ENCODE measurements at places on chromosomes 13 and 19. TPM values are rescaled to one million over a fixed set of nuclear protein-coding genes. Genes with fewer than 3 reads are reported as not detected.

DNA sequence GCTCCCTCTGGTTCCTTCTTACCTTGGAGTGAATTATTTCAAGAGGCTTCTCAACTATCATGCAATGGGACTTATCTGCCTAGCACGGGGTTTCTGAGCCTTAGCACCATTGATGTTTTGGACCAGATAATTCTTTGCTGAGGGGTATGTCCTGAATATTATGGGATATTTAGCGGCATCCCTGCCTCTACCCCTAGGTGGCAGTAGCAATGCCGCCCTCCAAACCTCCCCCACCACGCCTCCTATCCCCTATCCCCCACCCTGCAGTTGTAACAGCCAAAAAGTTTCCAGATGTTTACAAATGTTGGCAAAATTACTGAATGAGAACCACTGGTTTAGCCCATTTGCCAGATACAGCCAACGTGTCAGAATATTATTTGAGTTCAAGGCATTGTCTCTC, 125.5 kb downstream of the POSTN start:
- no peaks in the 10 kb centered on the region for H3K36me3 ChIP-seq
- H3K27ac ChIP-seq, result no peak overlapping the region
- peaks cover 35% of the 10 kb centered on the region for H3K27me3 ChIP-seq
- no peak overlapping the region for H3K4me3 ChIP-seq
- peak; percentile 53 for DNase-seq

GRCh38 chr19:34135054-34135800, 37.1 kb upstream of the LSM14A start:
- peak overlapping the region; percentile 98 for H3K27ac ChIP-seq
- peaks cover 4% of the 10 kb centered on the region for H3K4me1 ChIP-seq

DNA sequence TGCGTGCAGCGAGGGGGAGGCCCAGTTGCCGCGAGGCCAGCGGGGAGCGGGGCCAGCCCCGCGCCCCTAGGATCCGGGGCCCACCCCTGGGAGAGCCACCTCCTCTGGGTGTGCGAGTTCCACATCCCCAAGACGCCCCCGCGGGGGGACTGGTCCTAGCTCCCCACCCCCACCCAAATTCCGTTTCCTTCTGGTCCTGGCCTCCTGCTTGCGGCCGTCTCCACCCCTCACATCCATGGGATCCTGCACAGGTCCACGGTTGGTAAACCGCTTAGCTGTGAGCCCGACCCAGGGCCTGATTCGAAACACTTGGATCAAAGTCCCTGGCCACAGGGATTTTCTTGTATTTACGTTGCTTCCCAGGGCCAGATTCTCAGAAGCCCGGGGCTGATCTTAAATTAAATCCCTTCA, 324 bp upstream of the FBXO17 start:
- DNase-seq, result peak; percentile 29
- peak overlapping the region; percentile 97 for H3K4me3 ChIP-seq
- peaks cover 15% of the 10 kb centered on the region for H3K4me1 ChIP-seq
- peaks cover 5% of the 10 kb centered on the region for H3K27me3 ChIP-seq
- peaks cover 13% of the 10 kb centered on the region for H3K36me3 ChIP-seq

DNA sequence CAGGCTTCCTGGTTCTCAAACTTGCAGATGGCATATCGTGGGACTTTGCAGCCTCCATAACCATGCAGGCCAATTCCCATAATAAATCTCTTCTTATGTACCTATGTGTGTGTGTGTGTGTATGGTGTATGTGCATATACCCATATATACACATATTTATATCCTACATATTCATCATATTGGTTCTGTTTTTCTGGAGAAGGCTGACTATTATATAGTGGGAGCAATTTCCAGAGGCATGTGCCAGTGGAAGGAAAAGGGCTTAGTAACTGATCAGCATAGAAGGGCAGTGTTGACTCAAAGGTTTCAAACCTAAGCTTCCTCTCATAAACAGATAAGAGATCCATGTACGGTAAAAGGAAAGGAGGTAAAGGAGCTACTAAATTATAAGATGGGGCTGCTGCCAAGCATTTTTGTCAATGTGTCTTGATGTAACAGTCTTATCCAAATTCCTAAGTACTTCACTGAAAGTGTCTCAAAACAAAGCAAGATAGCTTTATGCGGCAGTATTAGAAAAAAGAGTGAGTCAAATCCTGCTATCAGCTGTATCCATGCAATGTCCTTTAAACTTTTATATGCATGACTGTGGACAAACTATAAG, 432.1 kb downstream of the TBC1D4 start:
- H3K4me1 ChIP-seq, result peaks cover 6% of the 10 kb centered on the region
- no peak overlapping the region for H3K4me3 ChIP-seq
- DNase-seq, result no peak
- peaks cover 2% of the 10 kb centered on the region for H3K27me3 ChIP-seq
- no peak overlapping the region for H3K27ac ChIP-seq

DNA sequence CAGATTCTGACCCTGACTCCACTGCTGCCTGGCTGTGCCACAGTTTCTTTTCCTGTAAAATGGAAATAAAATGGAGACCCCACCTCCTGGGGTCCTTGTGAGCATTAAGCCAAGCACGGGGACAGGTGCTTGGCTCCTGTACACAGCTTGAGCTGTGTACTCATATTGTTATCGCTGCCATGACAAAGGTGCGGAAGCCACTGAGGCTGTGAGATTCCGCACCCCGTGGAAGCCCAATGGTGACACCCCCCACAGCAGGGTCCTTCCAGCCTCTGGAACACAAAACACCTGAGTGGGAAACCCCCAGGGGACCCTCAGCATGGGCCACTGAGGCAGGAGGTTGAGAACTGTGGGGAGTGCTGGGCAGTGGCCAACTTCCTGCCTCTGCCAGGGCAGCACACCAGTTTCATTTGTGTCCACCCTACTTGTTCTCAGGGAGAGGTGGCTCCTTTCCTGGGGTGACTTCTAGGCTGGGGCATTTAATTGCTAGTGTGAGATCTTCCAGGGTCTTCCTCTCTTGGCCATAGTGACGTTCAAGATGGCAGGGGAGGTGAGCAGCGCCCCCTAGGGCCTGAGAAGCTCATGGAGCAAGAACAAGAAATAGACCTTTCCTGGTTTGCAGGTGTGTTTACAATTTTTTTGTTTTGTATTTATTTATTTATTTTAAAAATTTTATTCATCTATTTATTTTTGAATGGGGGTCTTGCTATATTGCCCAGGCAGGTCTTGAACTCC, 5.4 kb upstream of the JSRP1 start:
- H3K36me3 ChIP-seq, result no peaks in the 10 kb centered on the region
- peak; percentile 74 for DNase-seq
- 0 out of 2 replicates have a peak, but pooled peaks cover 2% of the 10 kb centered on the region for H3K4me1 ChIP-seq
- no peak overlapping the region for H3K4me3 ChIP-seq

The TPP2 gene
- total RNA-seq, result 57.5 TPM

The ATP7B gene
- 11.8 TPM for total RNA-seq

GRCh38 chr13:100789481-100789880, 114.9 kb upstream of the TMTC4 start:
- H3K36me3 ChIP-seq, result peaks cover 44% of the 10 kb centered on the region
- no peak overlapping the region for H3K4me3 ChIP-seq
- H3K27ac ChIP-seq, result no peak overlapping the region
- peaks cover 11% of the 10 kb centered on the region for H3K27me3 ChIP-seq

DNA sequence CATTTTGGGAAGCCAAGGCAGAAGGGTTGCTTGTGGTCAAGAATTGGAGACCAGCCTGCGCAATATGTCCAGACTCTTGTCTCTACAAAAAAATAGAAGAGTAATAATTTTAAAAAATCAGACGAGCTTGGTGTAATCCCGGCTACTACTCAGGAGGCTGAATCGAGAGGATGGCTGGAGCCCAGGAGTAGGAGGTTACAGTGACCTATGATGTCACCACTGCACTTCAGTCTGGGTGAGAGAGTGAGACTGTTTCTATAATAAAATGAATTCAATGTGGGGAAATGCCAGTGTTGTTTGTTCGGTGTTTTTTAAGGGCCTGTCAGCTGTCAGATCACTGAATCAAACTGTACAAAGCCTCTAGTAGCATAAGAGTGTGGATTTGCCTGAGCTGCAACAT, 1.2 kb upstream of the FBXL3 start:
- no peak for DNase-seq
- peaks cover 32% of the 10 kb centered on the region for H3K4me1 ChIP-seq
- peak overlapping the region; percentile 87 for H3K4me3 ChIP-seq
- H3K27me3 ChIP-seq, result no peaks in the 10 kb centered on the region
- H3K36me3 ChIP-seq, result no peaks in the 10 kb centered on the region
- peak overlapping the region; percentile 47 for H3K27ac ChIP-seq

The KRTDAP gene
- total RNA-seq, result 3.2 TPM

GRCh38 chr19:33055718-33056117, 9.0 kb downstream of the RHPN2 start:
- DNase-seq, result no peak
- peaks cover 17% of the 10 kb centered on the region for H3K4me1 ChIP-seq
- no peaks in the 10 kb centered on the region for H3K27me3 ChIP-seq

- peaks cover 4% of the 10 kb centered on the region for H3K4me1 ChIP-seq
- DNase-seq, result no peak
- H3K27ac ChIP-seq, result no peak overlapping the region
- no peaks in the 10 kb centered on the region for H3K36me3 ChIP-seq
- no peak overlapping the region for H3K4me3 ChIP-seq
- no peaks in the 10 kb centered on the region for H3K27me3 ChIP-seq
These were observed 166.6 kb downstream of the NDFIP2 start for GRCh38 chr13:79647533-79647932.

- no peak for DNase-seq
- H3K27ac ChIP-seq, result peak overlapping the region; percentile 94
- H3K36me3 ChIP-seq, result no peaks in the 10 kb centered on the region
- no peaks in the 10 kb centered on the region for H3K27me3 ChIP-seq
- H3K4me1 ChIP-seq, result peaks cover 56% of the 10 kb centered on the region
- no peak overlapping the region for H3K4me3 ChIP-seq
These were observed 788.3 kb downstream of the UQCRFS1 start for GRCh38 chr19:28424662-28425045.

- peaks cover 39% of the 10 kb centered on the region for H3K27me3 ChIP-seq
- H3K27ac ChIP-seq, result no peak overlapping the region
- no peak for DNase-seq
- H3K4me1 ChIP-seq, result no peaks in the 10 kb centered on the region
- H3K4me3 ChIP-seq, result no peak overlapping the region
These were observed 2.1 kb upstream of the SYCN start for GRCh38 chr19:39206122-39206521.

The TRPC4 gene
- 5.0 TPM for total RNA-seq

DNA sequence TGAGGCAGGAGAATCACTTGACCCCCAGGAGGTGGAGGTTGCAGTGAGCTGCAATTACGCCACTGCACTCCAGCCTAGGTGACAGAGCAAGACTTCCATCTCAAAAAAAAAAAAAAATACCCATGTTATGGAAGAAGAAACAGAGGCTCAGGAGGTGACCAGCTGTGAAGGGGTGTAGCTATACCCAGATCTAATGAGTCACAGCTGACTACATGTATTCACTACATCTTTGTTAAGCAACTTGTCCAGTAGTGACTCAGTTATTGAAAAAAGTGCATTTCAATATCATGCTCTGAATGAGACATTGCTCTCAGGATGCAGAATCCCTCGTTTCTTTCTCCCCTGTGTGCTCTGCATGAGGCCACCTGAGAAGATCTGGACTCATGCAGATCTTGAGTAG, 16.1 kb upstream of the SPART start:
- H3K27ac ChIP-seq, result no peak overlapping the region
- H3K4me3 ChIP-seq, result no peak overlapping the region
- H3K4me1 ChIP-seq, result peaks cover 5% of the 10 kb centered on the region
- peaks cover 12% of the 10 kb centered on the region for H3K36me3 ChIP-seq

DNA sequence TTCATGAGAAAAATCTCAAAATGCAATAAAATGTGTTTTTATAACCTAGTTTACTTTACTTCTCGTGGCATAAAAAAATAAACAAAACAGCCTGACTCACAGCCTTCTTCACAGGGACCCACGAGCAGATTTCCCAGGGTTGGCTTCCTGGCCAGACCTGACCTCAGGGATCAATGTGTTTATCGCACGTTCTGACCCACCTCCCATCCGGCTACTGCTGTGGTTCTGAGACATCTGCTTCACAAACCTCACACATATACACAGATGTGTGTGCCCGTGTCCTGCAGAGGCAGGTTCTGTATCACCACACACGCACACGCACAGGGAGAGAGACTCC, 118.3 kb downstream of the COL4A2 start:
- H3K4me1 ChIP-seq, result no peaks in the 10 kb centered on the region
- no peak overlapping the region for H3K4me3 ChIP-seq
- H3K27ac ChIP-seq, result peak overlapping the region; percentile 30
- no peaks in the 10 kb centered on the region for H3K27me3 ChIP-seq
- no peak for DNase-seq
- H3K36me3 ChIP-seq, result peaks cover 6% of the 10 kb centered on the region

GRCh38 chr13:30360586-30360985, 53.2 kb upstream of the KATNAL1 start:
- H3K36me3 ChIP-seq, result no peaks in the 10 kb centered on the region
- no peak overlapping the region for H3K27ac ChIP-seq
- DNase-seq, result no peak
- peaks cover 28% of the 10 kb centered on the region for H3K4me1 ChIP-seq

DNA sequence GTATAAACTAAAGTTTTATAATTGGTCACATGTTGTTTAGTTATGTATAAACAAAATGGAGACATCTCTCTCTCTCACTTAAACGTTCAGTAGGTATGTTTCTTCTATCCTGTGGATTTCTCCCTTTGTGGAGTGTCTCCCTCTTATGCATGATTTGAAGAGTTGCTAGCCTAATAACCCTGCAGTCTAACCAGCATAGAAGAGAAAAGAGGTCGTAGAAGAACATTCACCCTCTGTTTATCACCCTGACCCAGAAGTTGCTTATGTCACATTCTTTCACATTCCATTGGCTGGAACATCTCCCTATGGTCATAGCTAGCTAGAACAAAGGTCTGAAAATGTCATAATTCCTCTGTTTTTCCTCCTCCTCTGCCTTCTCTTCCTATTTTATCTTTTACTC, 176.8 kb upstream of the PCDH20 start:
- DNase-seq, result no peak
- no peak overlapping the region for H3K27ac ChIP-seq
- no peaks in the 10 kb centered on the region for H3K4me1 ChIP-seq
- H3K27me3 ChIP-seq, result no peaks in the 10 kb centered on the region

- no peak overlapping the region for H3K27ac ChIP-seq
- no peak overlapping the region for H3K4me3 ChIP-seq
- DNase-seq, result no peak
- no peaks in the 10 kb centered on the region for H3K4me1 ChIP-seq
These were observed 14.5 kb downstream of the MED25 start for GRCh38 chr19:49832556-49832955.

GRCh38 chr19:10915130-10916091, 13.0 kb downstream of the YIPF2 start:
- H3K4me1 ChIP-seq, result no peaks in the 10 kb centered on the region
- H3K27ac ChIP-seq, result no peak overlapping the region
- no peak overlapping the region for H3K4me3 ChIP-seq
- peaks cover 14% of the 10 kb centered on the region for H3K36me3 ChIP-seq
- no peaks in the 10 kb centered on the region for H3K27me3 ChIP-seq
- DNase-seq, result no peak

GRCh38 chr13:21475115-21475514, 16.0 kb upstream of the ZDHHC20 start:
- no peak overlapping the region for H3K4me3 ChIP-seq
- H3K4me1 ChIP-seq, result peaks cover 4% of the 10 kb centered on the region
- peaks cover 3% of the 10 kb centered on the region for H3K27me3 ChIP-seq
- no peak for DNase-seq
- peaks cover 9% of the 10 kb centered on the region for H3K36me3 ChIP-seq

GRCh38 chr19:55493052-55493644, 4.9 kb downstream of the SSC5D start:
- no peaks in the 10 kb centered on the region for H3K36me3 ChIP-seq
- peaks cover 2% of the 10 kb centered on the region for H3K4me1 ChIP-seq
- no peak overlapping the region for H3K4me3 ChIP-seq
- DNase-seq, result no peak
- no peak overlapping the region for H3K27ac ChIP-seq

GRCh38 chr13:44252938-44253337, 120.7 kb upstream of the SERP2 start:
- H3K36me3 ChIP-seq, result no peaks in the 10 kb centered on the region
- H3K4me3 ChIP-seq, result no peak overlapping the region
- H3K27ac ChIP-seq, result no peak overlapping the region
- peaks cover 14% of the 10 kb centered on the region for H3K4me1 ChIP-seq
- no peaks in the 10 kb centered on the region for H3K27me3 ChIP-seq
- DNase-seq, result no peak
